ENCODE measurements at places on chromosomes 6 and 20. TPM values are rescaled to one million over a fixed set of nuclear protein-coding genes. Genes with fewer than 3 reads are reported as not detected.

DNA sequence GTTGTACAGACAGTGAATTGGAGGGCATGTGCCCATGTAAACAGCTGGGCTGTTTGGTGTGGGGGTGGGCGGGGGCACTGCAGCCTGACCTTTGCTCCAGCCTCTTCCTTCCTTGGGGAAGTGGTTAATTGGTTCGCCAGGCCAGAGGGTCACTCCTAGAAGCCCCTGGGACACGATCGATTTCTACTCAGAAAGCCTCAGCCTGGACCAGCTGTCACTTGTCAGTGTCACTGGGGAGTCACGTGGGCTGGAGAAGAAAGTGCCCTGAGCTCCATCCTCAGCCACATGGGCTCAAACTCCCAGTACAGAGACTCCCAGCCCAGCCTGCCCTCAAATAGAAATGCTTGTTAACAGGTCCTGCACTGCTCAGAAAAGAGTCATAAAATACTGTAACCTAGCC, 423.8 kb upstream of the SULF2 start:
- H3K36me3 ChIP-seq = no peaks in the 10 kb centered on the region
- H3K27me3 ChIP-seq = no peaks in the 10 kb centered on the region
- DNase-seq = no peak
- H3K4me1 ChIP-seq = no peaks in the 10 kb centered on the region
- no peak overlapping the region for H3K27ac ChIP-seq

The SPINT4 gene
- not detected for total RNA-seq

DNA sequence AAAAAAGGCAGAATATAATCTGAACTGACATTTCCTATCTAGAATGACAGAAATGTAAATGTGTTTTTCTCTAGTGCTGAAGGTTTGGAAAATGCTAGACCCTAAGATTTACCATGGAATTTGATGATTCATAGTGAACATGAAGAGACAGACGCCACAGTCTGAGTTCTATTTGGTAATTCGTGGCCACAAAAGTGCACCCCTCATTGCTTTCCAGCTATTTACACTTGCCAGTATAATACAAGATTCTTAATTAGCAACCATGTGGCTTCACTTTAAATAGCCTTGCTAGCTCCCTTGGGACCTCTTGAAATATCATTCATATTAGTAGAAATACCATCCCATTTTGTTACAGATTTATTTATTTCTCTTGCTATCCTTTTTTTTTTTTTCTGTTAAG, 636.8 kb downstream of the PRKN start:
- DNase-seq = no peak
- H3K27me3 ChIP-seq = no peaks in the 10 kb centered on the region
- no peaks in the 10 kb centered on the region for H3K36me3 ChIP-seq
- H3K4me3 ChIP-seq = no peak overlapping the region
- no peaks in the 10 kb centered on the region for H3K4me1 ChIP-seq

DNA sequence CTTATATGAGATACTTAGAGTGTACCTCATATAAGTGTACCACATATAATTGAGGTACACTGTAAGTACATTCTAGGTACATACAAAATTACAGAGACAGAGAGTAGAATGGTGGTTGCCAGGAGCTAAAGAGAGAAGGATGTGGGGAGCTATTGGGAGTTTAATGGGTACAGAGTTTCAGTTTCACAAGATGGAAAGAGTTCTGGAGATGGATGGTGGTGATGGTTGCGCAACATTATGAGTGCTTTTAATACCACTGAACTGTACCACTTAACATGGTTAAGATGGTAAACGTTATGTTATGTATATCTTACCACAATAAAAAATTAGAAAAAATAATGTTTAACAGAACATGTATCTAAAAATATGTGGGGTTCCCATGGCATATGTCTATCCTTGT, 69.4 kb downstream of the PRND start:
- no peaks in the 10 kb centered on the region for H3K36me3 ChIP-seq
- H3K27me3 ChIP-seq = no peaks in the 10 kb centered on the region
- no peak for DNase-seq
- no peak overlapping the region for H3K27ac ChIP-seq
- no peak overlapping the region for H3K4me3 ChIP-seq

The MAFB gene
- 14.2 TPM for total RNA-seq

The MDFI gene
- 1.5 TPM for total RNA-seq

The SLC17A3 gene
- total RNA-seq = not detected

GRCh38 chr6:157760137-157760536, 62.9 kb upstream of the SNX9 start:
- peaks cover 38% of the 10 kb centered on the region for H3K4me1 ChIP-seq
- H3K27me3 ChIP-seq = no peaks in the 10 kb centered on the region
- no peak overlapping the region for H3K4me3 ChIP-seq
- H3K36me3 ChIP-seq = no peaks in the 10 kb centered on the region

The HDAC2 gene
- 32.4 TPM for total RNA-seq

The WFDC5 gene
- not detected for total RNA-seq
